ENCODE measurements at places on chromosomes 16 and 17.

GRCh38 chr17:41442739-41443138 lies 2.0 kb upstream of the KRT38 start:
- DNase-seq: no peak

DNA sequence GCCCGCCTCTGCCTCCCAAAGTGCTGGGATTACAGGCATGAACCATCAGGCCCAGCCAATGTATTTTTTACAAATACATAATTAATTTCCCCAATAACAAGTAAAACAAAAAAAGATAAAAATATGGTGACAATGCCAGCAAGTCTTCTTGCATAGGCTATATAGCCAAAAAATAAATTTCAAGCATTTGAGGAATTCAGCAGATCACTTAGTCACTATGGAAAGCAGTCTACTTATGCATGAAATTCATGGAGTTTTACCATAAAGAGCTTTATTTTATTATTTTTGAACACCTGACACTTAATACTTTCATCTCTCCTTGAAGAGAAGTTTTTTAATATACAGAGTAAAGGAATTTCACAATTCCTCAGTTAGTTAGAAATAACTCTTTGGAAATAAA lies 56.4 kb downstream of the BRIP1 start:
- DNase-seq: no peak

GRCh38 chr16:2233872-2234812 lies 2.1 kb upstream of the DNASE1L2 start:
- DNase-seq: no peak

DNA sequence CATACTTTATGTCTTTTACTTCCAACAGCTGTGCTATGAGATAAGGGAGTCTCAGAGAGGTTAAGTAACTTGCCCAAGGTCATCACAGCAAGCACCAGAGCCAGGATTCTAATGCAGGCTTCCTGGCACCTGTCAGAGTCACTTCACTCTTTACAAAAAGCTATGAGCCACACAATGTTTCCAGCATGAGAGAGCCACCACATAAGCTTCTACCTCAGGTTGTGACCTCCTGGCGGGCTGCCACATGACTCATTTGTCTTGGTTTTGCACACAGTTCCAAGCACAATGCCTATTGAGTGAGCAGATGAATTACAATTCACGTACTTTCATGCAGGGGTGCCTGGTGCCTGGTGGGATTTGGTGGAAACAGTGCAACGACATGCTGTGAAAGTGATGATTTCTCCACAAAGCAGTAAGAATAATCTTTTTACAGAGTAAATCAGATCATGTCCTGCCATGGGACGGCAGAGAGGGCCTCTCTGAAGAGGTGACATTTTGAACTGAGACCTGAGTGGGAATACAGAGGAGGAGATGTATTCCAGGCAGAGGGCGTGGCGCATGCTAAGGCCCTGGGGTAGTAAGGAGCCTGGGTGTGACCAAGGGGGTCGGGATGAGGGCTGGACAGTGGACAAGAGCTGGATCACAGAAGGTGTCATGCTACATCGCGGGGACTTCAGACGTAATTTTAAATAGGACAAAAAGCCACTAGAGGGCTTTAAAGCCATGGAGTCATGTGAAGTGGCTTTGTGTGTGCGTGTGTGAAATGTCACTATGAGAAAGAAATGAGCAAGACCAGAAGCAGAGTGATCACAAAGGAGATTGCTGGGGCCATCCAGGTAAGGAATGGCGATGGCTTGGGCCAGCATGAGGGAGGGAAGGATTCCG lies 53.4 kb downstream of the CACNG3 start:
- DNase-seq: no peak

DNA sequence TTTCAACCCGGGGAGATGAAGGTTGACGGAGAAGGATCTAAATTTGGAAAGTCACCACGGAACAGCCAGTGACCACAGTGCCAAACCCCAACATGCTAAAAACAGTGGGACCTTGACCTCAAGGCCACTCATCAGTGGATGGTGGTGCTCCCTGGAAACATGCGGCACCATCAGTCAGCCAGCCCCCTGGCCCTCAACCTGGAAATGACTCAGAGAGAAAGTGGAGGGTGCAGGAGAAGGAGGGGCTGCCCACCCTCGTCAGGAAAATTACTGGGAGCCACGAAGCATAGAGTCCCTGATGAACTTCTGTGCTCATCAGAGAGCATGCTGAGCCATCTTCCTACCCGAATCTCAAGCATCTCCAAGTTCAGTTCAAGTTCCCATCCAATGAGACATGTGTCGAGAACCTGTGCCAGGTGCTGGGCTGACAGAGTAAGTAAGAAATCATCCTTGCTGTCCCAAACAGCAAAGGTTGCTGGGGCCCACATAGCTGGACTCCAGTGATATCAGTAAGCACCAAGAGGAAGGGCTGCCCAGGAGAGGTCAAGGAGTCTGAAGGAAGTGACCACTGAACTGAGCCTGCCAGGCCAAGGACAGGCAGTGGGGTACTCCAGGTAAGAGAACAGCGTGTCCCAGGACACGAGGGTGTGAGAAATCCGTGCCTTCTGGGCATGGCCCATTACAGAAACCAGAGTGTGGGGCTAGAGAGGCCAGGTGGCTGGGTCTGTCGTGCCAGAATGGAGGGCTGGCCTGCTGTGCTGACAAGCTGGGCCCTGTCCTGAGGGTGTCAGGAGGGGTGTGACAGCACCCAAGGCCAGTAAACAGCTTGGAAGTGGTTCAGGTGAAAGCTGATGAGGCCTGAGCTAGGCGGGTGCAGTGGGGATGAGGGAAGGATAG lies 5.2 kb downstream of the PECAM1 start:
- peak; percentile 74 for DNase-seq

- DNase-seq: no peak
Observed at GRCh38 chr16:50373780-50374179, 5.0 kb upstream of the BRD7 start.
